ENCODE measurements at places on chromosomes 2 and 18.
A peak's percentile ranks its signal among the peaks of the same experiment; 100 is the strongest.

- no peak for DNase-seq
These were observed 12.8 kb downstream of the CLK1 start for GRCh38 chr2:200851398-200852248.

- DNase-seq, result no peak
These were observed 6.2 kb upstream of the EHD3 start for GRCh38 chr2:31227711-31228125.

DNA sequence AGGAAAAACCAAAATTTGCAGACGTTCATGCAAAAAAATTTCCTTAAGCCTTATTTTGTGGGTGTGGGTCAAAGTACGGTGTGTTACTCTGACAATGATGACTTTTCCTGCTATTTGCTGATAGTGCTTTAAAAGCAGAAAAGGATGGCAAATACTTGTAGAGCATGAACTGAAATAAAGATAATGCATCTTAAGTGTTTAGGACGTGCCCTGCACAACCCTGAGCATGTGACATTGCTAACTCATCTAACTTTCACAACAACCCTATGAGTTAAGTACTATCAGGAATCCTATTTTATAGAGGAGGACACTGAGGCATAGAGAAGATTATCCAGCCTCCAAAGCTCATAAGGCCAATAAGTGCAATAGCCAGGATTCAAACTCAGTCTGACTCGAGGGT is 143.3 kb downstream of the RNF152 start:
- DNase-seq, result no peak

GRCh38 chr18:32552421-32553030 is 81.8 kb upstream of the GAREM1 start:
- peak; percentile 13 for DNase-seq

- DNase-seq, result no peak
These were observed 56.3 kb upstream of the LAPTM4A start for GRCh38 chr2:20107776-20108175.

DNA sequence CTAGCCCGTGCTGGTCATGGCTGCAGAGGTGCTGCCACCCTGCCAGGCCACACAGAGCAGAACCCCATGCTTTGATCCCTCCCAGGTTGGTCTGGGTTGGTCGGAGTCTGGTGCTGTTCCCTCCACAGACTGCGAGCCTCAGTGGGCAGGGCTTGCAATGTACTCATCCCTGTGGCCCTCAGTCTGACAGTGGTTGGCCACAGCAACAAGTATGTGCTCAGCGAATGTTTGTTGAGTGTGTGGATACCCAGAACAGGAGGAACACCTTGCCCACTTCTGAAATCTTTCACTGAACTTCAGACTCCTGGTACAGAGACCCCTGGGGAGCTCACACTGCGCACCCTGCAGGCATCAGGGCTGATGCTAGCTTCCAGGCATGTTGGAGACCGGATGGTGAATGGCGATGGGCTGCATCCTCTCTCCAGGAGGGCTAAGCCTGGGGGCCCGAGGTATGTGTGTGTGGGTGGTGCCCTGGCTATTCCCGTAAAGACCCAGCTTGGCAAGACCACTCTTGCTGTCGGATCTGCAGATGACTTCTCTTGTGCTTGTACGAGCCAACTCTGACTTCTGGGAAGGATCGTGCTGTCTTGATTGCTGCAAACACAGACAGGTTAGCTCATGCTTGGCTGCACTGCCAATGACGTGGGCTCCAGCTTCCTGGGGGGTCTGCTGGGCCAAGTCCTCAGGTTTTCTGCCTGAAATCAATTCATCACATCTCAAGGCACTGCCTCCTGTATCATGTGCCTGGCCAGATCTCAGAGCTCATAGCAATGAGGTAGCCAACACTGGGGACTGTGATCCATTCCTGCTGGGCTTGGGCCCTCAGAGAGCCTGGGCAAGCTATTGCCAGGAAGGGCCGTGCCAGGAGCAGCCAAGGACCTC is 43.7 kb downstream of the RHOB start:
- DNase-seq, result no peak

DNA sequence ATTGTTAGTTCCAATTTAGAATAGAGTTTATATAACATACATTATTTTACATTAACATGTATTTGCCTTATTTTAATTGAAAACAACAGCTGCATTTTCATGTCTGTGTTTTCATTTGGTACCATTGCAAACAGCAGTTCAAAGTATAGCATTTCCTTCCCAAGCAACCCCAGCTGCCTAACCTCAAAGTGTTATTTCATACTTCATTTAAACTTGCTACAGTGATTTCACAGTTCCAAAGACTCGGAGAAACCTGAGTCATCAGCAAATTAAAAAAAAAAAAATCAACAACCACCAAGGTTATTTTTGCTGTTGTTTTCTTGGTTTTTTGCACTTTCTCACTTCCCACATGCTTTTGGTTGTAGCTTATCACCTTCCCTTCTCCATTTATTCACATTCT is 236.5 kb upstream of the SPHKAP start:
- no peak for DNase-seq

- no peak for DNase-seq
These were observed 119.6 kb upstream of the MGAT5 start for GRCh38 chr2:134134313-134134706.

DNA sequence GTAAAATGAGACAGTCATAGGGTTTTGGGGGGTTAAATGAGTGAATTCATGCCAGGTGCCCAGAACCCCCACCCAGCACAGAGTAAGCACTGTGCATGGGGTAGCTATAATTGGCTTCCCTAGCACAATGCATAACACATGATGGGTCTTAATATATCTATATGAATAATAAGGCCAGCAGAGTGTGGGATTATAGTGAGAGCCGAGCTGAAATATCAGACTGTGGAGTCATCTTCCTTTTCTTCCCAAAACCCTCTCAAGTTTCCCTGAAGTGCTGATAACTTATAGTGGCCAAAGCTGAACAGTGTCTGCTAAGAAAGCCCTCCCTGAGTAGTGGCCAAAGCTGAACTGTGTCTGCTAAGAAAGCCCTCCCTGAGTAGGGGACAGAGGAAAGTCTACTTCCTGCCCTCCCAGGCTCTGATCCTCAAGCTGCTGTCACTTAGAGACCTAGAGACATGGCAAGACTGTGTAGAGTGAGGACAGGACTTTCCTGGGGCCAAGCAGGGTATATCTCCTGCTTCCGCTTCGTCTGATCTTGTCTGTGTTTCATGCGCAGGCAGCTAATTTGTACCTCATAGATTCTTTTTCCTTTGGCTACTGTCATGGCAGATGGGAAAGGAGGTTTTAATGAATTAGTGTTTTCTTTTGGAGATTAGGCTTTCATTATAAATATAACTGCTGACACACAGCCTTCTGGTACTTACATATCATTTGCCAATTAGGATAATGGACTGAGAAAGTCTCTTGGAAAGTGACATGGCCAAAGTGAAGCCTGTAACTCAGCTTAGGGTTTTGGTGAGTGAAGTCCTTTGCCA is 94.9 kb downstream of the FHOD3 start:
- DNase-seq, result no peak

- no peak for DNase-seq
These were observed 113.6 kb downstream of the METTL8 start for GRCh38 chr2:171320208-171320621.

DNA sequence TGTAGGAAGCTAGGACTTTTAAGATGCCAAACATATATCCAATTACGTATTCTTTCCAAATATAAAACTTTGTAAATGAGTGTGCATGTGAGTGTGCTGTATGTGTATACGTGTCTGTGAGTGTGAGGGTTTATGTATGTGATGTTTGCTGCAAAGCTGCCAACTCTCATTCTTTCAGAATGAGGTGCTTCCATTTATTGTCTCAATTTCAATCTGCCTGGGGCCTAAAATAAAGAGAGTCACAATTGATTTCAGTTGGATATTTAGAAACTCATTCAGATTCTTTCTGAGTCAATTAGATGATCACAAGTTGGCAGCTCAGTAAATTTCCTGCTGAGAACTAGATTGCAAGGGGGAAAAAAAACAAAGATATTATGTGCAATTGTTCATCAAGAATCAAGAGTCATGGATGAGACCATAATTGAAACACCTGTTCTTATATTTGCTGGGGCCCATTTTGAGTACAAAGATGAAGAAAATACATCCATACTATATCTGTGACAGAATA is 621.2 kb upstream of the ACVR2A start:
- no peak for DNase-seq

DNA sequence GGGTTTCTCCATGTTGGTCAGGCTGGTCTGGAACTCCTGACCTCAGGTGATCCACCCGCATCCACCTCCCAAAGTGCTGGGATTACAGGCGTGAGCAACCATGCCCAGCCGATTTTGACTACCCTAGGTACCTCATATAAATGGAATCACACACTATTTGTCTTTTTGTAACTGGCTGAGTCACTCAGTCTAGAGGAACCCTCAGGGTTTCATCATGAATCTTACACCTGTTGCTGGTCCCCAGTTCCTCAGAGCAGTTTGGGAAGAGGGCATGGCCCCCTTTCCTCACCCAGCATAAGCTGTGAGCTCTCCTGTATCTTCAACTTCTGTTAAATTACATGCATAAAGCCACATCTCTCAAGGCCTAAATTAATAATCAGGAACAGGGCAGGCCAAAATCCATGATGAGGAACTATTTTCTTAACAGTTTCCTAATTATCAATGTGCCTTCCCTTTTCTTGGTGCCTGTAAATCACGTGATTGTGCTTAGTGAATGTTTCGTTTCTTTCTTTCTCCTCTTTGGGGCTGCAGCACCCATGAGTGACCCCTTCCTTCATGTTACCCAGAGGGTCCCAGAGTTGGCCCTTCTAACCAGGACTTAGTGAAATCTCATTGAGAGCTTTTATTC is 20.9 kb downstream of the DYSF start:
- no peak for DNase-seq
